ENCODE measurements at places on chromosomes 13 and 19.

DNA sequence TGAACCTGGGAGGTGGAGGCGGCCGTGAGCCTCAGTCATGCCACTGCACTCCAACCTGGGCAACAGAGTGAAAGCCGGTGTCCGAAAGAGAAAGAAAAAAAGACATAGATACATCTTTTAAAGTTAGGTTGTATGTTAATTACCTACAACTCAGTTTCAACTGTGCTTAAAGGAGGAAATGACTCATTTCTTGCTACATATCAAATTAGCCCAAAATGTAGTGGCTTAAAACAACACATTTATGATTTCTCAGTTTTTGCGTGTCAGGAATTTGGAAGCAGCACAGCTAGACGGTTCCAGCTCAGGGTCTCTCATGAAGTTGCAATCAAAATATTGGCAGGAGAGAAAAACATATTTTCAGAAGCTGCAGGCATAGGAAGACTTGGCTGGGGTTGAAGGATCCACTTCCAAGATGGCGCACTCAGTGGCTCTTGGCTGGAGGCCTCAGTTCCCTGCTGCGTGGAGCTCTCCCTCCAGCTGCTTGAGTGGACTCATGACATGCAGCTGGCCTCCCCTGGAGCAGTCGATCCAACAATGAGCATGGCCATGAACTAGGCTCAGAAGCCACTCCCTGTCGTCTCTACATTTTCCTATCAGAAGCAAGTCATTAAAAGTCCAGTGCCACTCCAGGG is 7.1 kb downstream of the LDLR start:
- DNase-seq = peak; percentile 77

GRCh38 chr19:19460761-19461265 is 54.5 kb downstream of the TSSK6 start:
- peak; percentile 31 for DNase-seq

- DNase-seq = no peak
These were observed 22.0 kb upstream of the BCL3 start for GRCh38 chr19:44726465-44726864.

- no peak for DNase-seq
These were observed 206.7 kb upstream of the RFC3 start for GRCh38 chr13:33611121-33611805.

- DNase-seq = no peak
These were observed 853 bp upstream of the CACNA1A start for GRCh38 chr19:13507053-13507611.

GRCh38 chr13:78247362-78247761 is 328.7 kb upstream of the EDNRB start:
- no peak for DNase-seq

Measured in T-helper 1 cell (primary cell).